ENCODE measurements at places on chromosomes 11 and 22.

- no peak for DNase-seq
Observed at GRCh38 chr11:77374108-77374507, 72.6 kb upstream of the GDPD4 start.

DNA sequence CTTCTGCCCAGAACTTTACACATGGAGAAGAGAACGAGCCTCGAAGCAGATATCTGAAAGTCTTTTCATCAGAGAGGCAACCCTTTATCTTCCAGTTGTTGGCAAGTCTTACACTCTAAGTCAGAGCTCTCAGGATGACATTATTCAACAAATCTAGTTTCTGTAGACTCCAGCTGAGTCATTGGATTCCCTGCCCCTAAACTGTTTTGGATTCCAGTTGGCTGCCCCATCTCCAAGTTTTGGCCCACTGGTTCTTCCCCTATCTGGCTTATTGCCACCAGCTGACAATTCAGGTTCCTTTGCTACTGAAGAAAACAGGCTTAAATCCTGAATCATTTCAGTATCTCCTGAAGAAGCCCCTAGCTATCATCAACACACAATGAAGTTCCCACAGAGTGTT is 14.2 kb downstream of the SAAL1 start:
- no peak for DNase-seq

DNA sequence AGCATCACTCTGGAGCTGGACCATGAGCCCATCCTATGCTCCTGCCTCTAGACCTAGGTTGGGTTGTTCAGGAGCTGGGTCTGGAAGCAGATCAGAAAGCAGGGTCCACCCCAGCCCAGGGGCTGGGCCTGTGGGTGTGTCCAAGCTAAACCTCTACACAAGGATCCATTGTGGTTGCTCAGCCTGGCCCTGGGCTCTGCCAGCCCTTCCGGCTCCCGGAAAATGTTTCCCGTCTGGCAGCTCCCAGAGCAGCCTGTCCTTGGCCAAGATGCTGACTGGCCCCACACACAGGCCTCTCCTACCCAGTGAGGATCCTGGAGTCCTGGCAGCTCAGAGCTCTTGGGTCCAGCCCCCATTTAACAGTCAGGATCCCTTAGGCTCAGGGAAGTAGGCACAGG is 35.3 kb upstream of the FCHSD2 start:
- no peak for DNase-seq

GRCh38 chr22:22213231-22213630 is 31.4 kb upstream of the VPREB1 start:
- no peak for DNase-seq

GRCh38 chr11:111444040-111444439 is 65.0 kb upstream of the POU2AF1 start:
- no peak for DNase-seq

DNA sequence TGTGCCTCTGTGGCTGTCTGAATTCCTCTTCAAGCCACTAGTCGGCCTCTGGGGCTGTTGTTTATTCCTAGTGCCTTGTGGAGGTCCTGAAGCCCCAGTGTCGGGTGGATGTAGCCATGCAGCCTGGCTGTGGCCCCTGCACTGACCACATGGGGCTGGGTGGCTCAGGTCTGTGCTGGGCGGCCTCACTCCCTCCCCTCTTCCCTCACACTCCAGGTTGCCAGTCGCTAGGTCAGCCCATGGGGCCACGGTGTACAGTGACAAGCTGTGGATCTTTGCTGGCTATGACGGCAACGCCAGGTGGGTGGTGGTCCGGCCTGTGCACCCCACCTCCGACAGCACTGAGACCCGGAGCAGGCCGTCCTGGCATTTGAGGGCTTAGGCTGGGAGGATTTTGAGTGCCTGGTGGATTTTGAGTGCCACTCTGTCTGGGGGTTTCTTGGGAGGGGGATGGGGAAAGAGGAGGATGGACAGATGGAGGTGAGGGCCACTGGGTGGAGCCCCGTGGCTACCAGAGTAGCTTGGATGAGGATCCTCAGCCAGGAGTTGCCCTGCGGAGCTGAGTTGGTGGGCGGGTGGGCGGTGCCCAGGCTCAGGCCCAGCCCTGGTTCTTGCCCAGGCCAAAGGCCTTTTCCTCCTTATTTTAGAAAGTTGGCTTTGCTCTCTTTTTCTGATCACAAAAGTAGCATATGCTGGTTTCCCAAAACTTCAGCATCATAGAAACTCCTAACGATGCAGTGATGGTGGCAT is 6.7 kb downstream of the LZTR1 start:
- no peak for DNase-seq

Data from GM13977 (cell line).